Kasumi-1 (cell line): ENCODE measurements at places on chromosomes 2 and 18.

DNA sequence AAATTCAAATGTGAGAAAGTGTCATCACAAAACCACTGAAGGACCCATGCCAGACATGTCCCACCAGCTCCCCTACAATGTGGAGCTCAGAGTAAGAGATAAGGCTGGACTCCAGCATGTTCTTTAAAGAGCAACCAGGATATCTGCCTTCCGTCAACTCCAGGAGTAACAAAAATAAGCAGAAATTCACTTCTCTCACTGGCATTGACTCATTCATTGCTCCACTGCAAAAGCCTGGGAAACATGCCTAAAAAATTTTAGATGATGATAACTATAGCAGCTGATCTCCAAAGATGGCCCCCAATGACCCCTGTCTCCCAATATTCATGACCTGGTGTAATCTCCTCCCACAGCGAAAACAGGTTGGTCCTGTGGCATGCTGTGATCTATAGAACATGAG, 314.5 kb downstream of the NCKAP5 start:
- no peak for DNase-seq

- DNase-seq, result peak; percentile 52
Measured at GRCh38 chr2:175476948-175477347, 295.4 kb upstream of the ATP5MC3 start.

DNA sequence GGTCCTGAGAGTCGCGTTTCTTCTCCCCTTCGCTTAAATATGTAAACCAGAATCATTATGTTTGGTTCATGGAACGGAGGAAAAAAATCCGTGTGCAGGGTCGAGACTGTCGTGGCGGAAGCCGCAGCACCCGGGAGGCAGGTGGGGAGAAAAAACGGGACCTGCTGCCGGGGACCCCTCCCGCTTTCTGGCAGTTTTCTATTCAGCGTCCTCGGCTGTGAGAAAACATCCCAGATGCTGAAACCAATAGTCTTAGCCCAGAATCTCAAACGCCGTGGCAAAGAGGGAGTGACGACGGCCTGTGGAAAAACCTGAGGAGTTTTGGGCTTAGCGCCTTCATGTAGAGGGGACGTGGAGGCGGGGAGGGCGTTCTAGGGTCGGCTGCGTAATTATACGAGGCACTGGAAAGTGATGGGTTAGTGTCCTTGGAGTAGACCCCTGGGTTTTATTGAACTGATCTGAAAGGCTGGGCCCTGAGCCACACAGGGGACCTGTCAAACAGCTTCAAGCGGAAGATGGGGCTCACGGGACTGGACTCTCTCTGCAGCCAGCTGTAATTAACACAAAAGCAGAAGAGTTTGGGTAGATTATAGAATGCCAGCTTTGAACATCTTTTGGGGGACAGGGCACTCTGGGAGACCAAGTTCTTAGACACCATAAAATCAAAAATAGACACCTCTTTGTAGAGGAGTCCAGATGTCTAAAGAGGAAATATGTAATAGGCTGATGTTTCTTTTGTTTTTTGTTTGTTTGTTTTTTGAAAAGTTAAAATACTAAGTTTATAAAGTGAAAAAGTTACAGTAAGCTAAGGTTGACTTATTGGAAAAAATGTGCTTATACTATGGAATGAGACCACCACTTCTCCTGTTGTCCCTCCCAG, 834 bp upstream of the BUB1 start:
- peak; percentile 51 for DNase-seq

GRCh38 chr2:220940646-220941045, 631.5 kb downstream of the EPHA4 start:
- DNase-seq, result no peak

DNA sequence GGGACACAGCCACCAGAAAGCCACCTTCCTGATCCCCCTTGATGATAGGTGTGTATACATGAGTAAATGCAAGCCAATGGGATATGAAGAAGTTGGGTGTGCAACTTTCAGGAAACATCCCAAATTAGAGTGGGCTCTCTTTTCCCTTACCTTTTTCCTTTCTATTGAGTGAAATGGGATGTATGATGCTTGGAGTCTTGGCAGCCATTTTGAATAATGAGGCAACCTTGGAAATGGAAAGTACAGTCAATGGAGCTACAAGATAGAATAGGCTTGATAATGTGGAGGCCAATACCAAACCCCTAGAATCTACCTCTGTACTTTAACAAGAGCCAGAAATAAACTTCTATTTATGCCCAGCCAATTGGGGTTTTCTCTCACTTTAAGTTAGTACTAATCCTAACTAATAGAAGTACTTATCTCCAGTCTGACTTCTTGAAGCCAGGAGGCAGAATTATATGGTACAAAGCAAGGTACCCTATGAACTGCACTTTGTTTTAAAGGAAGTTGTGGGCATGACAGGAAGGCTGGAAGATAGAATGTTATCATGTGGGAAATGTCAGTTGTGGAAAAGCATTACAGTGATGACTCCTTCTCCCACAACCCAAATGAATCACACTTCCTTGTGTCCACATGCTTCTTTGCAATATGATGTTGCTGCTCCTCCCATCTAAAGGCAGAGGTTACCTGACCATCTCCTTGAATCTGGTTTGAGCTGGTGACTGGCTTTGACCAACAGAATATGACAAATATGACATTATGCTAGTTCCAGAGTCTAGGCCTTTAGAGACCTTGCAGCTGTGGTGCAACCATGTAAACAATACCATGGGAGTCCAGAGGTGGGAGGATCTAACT, 12.9 kb upstream of the NABP1 start:
- DNase-seq, result peak; percentile 99

DNA sequence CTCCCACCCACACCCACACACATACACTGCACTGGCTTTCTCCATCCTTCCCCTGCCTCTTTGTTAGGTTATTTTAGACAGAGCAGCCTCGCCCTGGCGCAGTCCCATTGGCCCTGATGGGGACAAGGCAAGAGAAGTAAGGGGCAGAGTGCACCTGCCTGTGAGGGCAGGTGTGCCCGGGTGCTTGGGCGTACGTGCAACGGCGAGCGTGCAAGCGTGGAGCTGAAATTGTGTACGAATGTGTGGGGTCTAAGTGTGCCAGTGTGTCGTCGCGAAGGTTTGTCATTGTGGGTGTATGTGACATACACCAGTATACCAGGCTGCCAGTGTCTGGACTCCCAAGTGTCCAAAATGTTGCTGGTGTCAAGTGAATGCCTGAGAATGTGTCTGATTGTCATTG, 544 bp downstream of the LRATD1 start:
- DNase-seq, result no peak

GRCh38 chr2:237647176-237648015, 20.0 kb downstream of the LRRFIP1 start:
- DNase-seq, result no peak

- DNase-seq, result peak; percentile 42
Measured at GRCh38 chr2:68807821-68808266, 63.4 kb downstream of the BMP10 start.

- DNase-seq, result no peak
Measured at GRCh38 chr2:232949016-232949415, 64.0 kb downstream of the NGEF start.

DNA sequence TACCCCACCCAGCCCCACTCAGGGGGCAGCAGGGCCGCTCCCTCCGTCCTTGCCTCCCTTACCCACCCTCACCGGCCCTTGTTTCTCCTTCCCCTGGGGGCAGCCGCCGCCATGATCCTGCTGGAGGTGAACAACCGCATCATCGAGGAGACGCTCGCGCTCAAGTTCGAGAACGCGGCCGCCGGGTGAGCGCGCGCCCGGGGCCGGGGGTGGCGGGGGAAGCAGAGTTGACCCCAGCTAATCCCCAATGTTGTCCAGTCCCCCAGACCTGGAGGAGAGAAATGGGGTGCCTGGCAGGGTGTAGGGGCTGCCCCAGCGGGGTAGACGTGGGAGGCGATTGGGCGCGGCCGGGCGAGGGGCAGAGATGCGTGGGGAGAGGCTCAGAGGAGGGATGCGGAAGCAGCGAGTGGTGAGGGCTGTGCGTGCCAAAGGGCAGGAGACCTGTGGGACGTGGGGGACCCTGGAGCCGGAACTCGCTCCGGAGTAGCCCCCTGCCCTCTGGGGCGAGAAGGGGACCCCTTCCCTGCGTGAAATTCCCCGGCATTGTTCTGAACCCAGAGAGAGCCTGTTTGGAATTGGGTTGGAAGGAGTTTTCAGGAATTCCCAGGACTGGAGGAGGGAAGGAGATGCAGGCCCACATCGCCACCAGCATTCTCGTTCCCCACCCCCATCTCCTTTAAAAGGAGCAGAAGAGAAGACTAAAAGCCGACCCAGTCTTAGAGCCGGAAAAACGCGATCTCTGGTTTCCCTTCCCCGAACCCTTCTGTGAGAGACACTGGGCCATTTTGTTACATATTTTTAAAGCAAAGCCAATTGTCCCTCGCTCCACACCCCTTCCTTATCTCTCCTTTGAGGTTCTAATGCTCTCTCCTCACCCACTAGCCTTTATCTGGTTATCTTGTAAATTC, 625 bp downstream of the ARPC2 start:
- DNase-seq, result peak; percentile 13

- DNase-seq, result no peak
Measured at GRCh38 chr2:142058149-142058548, 72.7 kb downstream of the LRP1B start.

GRCh38 chr2:237757616-237758015, 41.0 kb upstream of the RBM44 start:
- no peak for DNase-seq

DNA sequence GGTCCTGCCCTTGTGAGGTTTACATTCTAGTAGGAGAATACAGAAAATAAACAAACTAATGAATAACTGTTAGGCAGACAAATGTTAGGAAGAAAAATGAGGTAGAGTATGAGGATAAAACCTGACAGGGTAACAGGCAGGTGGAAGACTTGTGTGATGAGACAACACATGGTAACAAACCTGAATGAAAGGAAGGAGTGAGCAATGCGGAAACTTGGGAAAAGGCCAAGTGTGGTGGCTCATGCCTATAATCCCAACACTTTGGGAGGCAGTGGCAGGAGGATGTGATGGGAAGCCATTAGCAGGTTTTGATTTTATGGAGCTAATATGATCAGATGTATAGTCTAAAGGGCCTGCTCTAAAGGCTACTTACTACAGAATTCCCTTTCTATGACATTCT, 74.2 kb downstream of the INO80D start:
- no peak for DNase-seq

DNA sequence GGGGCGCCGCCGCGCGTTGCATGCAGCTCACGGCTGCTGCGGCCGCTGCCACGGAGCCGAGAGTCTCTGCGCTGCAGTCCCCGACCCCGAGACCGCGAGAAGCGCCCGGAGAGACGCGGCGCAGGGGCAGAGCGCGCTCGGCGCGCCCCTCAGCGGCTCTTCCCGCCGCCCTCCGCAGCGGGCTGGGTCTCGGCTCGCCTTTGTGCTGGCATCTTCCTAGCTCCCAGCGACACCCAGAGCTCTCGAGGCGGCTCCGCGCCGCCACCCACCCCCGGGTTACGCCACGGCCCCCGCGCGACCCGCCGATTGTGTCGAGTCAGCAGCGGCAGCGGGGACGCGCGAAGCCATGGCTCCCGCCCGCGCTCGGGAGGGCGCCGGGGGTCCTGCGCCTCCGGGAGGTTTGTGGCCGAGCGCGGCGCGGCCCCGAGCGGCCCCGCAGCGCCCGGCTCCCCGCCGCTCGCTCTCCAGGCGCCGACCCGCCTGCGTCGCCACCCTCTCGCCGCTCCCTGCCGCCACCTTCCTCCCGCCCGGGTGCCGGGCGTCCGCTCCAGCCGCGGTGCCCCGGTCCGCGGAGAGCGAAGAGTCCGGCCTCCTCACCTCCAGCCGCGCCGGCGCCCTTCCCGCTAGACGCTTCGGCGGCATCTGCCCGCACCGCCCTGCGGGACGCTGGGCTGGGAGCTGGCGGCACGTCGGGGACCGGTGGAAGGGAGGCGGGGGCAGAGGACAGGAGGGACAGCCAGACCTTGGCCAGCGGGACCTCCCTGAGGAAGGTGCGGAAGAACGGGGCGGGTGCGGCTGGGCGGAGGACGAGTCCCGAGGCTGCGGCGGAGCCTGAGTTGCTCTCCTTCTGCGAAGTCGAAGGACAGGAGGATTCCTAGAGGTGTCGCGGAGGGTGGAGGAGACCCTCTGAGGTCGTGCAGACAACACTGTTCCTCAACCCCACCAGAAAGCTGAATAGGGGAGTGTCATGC, 46.3 kb upstream of the CCDC150 start:
- peak; percentile 23 for DNase-seq

DNA sequence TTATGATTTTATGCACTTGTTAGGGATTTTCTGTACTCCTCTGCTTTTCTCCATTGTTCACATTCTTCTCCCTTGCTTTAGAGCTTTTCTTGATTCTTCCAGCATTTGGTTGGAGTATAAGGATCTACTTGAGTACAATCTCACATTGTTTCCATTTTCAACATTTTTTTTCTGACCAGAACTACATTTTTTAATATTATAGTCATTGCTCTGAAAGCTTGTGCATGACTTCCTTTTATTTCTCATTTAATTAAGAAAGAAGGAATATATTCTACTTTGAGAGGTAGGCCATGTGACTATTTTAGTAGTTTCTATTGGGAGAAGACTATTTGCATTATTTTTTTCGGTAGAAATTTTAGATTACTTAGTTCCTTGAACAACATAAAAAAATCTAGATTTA, 200.4 kb downstream of the TMEM247 start:
- DNase-seq, result no peak

DNA sequence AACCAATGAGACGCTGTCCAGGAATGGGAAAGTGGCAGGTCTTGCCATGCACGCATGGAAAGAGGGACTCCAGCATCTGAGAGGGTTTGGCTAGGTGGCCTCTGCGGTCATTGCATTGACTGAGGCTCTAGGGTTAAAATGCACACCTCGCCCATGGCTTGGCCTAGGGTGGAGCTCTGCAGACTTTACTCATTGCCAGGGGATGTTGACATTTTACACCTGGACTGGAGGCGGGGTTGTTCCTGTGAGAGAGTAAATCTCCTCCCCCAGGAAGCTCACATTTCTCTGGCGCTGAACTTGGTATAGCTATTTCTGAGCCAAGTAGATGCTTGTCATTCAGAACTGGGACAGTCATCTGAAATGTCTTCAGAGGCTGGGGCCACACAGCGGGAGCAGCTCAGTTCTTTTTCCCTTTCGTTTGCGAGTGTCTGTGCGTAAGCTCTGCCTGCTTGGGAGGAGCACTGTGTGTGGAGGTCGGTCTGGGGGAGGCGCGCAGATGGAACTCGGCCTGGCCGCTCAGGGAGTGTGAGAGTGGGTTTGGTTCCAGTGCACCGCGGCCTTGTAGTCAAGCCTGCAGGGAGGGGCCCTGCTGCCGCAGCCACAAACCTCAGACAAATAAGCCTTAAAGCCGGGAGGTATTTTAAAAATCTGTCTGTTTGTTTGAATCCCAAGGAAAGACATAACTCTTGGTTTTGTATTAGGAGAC, 76.5 kb downstream of the LPIN1 start:
- DNase-seq, result no peak

GRCh38 chr2:64323197-64323596, 130.8 kb upstream of the LGALSL start:
- DNase-seq, result no peak
